GM23248 (cell line): ENCODE measurements at places on chromosomes 5 and 9.

DNA sequence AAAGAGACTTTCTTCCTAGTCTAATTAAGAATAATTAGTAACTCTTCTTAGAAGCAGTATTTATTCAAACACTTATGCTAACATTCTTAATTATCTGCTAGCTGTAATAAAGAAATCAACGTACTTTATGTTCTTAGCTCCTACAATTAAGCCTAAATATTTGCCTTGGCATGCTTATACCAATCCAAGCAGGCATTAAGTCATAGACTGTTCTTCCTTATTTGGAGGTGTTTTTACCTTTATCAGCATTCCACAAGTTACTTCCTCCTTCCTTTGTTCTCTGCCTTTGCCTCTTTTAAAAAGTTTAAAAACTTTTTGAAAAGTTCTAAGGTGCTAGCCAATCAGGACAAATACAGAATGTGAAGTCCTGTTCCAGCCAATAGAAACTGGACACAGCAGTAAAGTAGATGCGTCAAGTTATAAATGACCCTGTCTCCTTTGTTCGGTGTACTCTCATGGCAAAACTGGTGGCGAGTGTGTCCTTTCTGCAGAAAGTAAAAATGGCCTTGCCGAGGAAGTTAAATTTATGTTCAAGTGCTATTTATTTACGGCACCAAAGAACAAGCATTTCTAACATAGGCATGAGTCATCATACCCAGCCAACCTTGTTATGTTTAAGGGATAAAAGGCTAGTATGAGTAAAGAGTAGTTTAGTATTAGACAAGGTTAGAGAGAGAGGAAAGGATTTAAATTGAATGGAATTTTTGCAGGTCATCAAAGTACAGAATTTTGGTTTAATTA, 58.6 kb downstream of the GPBP1 start:
- H3K36me3 ChIP-seq: peaks cover 49% of the 10 kb centered on the region
- no peak for DNase-seq
- H3K4me1 ChIP-seq: no peaks in the 10 kb centered on the region
- H3K27ac ChIP-seq: no peak overlapping the region

GRCh38 chr9:128577206-128577605, 24.8 kb downstream of the SPTAN1 start:
- no peak for DNase-seq
- peaks cover 15% of the 10 kb centered on the region for H3K4me1 ChIP-seq
- H3K27ac ChIP-seq: no peak overlapping the region
- peaks cover 93% of the 10 kb centered on the region for H3K36me3 ChIP-seq
- H3K27me3 ChIP-seq: no peaks in the 10 kb centered on the region

- H3K27ac ChIP-seq: no peak overlapping the region
- H3K36me3 ChIP-seq: no peaks in the 10 kb centered on the region
- H3K27me3 ChIP-seq: no peaks in the 10 kb centered on the region
- DNase-seq: peak; percentile 58
Measured at GRCh38 chr5:132138260-132138659, 64.7 kb downstream of the CSF2 start.

GRCh38 chr9:77005216-77005615, 14.2 kb upstream of the FOXB2 start:
- no peak for DNase-seq
- no peak overlapping the region for H3K4me3 ChIP-seq
- peaks cover 31% of the 10 kb centered on the region for H3K27me3 ChIP-seq

- no peaks in the 10 kb centered on the region for H3K36me3 ChIP-seq
- no peak for DNase-seq
- no peak overlapping the region for H3K27ac ChIP-seq
Measured at GRCh38 chr9:10706788-10707187, 94.0 kb upstream of the PTPRD start.

GRCh38 chr5:96142786-96143434, 181.3 kb upstream of the ELL2 start:
- peaks cover 36% of the 10 kb centered on the region for H3K4me1 ChIP-seq
- H3K4me3 ChIP-seq: peak overlapping the region; percentile 2; the same call in 1 of the 2 replicates
- peak overlapping the region; percentile 77 for H3K27ac ChIP-seq

DNA sequence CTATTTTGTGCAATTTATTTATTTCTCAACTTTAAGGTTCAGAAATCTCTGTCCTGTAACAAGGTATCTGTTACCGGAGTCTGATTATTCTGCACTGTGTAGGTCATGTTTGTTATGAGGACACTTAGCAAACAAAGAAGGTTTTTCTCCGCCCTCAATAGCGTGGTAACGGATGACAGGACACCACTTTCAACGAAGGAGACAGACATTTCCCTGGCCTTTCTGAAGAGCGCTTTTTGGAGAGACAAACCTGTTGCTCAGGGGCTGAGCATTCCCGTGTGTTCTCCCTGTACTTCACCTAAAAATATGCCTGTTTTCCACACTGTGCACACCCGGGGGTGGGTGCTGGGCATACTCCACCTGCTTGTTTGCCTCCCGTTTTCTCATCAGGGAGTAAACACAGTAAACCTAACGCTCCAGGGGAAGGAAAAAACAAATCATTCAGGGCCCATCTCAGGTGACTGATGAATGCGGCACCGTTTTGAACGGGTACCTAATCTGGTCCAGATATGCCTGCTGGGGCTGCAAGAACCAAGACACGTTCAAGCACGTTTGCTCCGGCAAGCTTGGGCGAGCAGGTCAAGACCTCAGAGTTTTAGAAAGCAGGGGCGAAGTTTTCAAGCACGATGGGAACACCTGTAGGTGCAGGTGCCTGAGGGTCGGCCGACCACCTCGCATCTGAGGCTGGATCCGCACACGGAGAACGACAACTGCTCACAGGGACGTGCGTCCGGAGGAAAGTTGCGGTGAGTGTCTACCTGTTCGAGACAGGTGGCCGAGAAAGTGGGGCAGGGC, 859 bp downstream of the RETREG1 start:
- H3K27ac ChIP-seq: no peak overlapping the region
- H3K4me3 ChIP-seq: peak overlapping the region; percentile 71
- DNase-seq: no peak
- H3K4me1 ChIP-seq: no peaks in the 10 kb centered on the region
- peaks cover 63% of the 10 kb centered on the region for H3K27me3 ChIP-seq
- H3K36me3 ChIP-seq: no peaks in the 10 kb centered on the region

- peaks cover 25% of the 10 kb centered on the region for H3K4me1 ChIP-seq
- H3K4me3 ChIP-seq: no peak overlapping the region
- peak overlapping the region; percentile 97 for H3K27ac ChIP-seq
- H3K36me3 ChIP-seq: peaks cover 6% of the 10 kb centered on the region; the same call in 1 of the 2 replicates
Measured at GRCh38 chr5:1515921-1516571, 7.7 kb downstream of the LPCAT1 start.

DNA sequence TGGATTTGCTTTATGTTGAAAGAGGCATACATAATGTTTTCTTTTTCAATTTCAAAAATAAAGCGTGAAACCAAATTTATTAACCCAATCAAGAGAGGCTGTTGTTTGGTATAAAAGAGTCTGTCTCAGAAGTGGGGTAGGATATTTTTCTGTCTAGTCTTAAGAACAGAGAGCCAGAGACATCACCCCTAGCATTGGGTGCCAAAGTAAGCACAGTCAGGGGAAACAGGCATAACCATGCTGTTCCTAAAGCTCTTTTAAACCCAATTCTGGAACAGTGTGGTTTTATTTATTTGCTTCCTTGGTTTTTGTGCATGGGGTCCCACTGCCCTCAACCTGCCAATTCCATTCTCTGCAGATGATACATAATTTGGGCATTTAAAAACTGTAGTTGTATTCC, 88.2 kb downstream of the UBE2R2 start:
- no peaks in the 10 kb centered on the region for H3K4me1 ChIP-seq
- H3K4me3 ChIP-seq: no peak overlapping the region
- no peak overlapping the region for H3K27ac ChIP-seq
- H3K27me3 ChIP-seq: no peaks in the 10 kb centered on the region
- no peak for DNase-seq

DNA sequence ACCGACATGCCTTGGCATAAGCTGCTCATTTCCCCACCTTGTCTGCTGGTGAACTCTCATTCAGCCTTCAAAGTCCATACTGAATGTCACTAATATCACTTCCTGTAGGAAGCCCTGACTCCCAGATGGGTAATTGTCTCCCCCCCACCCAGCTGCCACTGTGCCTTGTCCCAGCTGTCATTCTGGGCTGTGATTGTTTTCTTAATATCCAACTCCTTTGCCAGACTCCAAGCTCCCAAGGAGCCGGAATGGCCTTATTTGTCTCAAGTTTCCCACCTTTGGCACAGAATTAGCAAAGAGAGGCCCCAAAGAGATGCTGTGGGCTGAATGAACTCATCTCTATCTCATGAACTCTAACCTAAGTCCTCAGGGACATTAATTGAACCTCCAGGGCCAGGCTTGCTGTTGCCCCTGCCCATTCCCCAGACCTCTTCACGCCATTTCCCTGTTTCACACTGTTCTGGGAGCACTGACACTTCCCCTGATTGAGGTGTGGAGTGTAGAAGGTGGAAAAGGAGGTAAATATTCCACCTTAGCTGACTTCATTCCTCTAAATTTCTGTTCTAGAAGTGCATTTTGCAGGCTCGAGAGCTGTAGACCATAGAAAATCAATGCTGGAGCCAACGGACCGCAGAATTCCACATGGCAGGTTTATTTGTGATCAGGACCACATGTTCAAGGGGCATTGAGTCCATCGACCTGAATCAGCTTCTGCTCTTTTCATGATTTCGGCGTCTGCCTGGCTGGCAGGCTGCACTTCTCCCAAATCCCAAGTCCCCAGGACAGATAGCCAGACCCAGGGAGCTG, 4.9 kb upstream of the SH3PXD2B start:
- H3K4me1 ChIP-seq: peaks cover 18% of the 10 kb centered on the region
- H3K4me3 ChIP-seq: no peak overlapping the region
- no peak for DNase-seq
- H3K27ac ChIP-seq: no peak overlapping the region

GRCh38 chr5:17249029-17249634, 31.7 kb downstream of the BASP1 start:
- peak overlapping the region; percentile 24; the same call in 1 of the 2 replicates for H3K4me3 ChIP-seq
- H3K4me1 ChIP-seq: peaks cover 40% of the 10 kb centered on the region
- DNase-seq: peak; percentile 98
- H3K27me3 ChIP-seq: no peaks in the 10 kb centered on the region
- H3K36me3 ChIP-seq: 0 out of 2 replicates have a peak, but pooled peaks cover 5% of the 10 kb centered on the region
- H3K27ac ChIP-seq: peak overlapping the region; percentile 70

GRCh38 chr5:56094579-56095361, 100.0 kb upstream of the IL6ST start:
- no peaks in the 10 kb centered on the region for H3K27me3 ChIP-seq
- no peak overlapping the region for H3K4me3 ChIP-seq
- DNase-seq: no peak
- H3K27ac ChIP-seq: no peak overlapping the region
- H3K36me3 ChIP-seq: no peaks in the 10 kb centered on the region

GRCh38 chr5:64207978-64208377, 42.3 kb downstream of the RNF180 start:
- H3K27me3 ChIP-seq: no peaks in the 10 kb centered on the region
- DNase-seq: peak; percentile 44
- no peak overlapping the region for H3K4me3 ChIP-seq
- H3K4me1 ChIP-seq: peaks cover 7% of the 10 kb centered on the region; the same call in 1 of the 2 replicates
- no peaks in the 10 kb centered on the region for H3K36me3 ChIP-seq

DNA sequence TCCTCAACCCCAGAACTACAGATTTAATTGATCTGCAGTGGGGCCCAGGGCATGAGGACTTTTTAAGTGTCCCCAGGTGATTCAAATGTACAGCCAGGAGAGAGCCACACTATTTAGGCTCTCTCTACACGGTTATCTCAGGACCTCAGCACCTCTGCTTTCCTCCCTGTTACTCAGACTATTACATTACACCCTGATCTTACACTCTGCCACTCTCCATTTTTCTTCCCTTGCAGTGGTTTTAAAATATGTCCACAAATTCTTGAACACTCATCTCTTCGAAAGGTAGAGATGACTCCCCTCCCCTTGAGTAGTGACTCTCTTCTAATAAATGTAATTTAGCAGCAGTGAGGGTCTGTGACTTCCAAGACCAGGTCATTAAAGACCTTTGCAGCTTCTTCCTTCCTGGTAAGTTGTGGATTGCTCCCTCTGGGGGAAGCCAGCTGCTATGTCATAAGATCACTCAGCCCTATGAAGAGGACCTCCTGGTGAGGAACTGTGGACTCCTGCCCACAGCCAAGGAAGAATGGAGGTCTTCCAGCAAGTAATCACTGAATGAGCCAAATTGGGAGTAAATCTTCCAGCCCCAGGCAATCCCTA, 87.5 kb upstream of the SSBP2 start:
- no peaks in the 10 kb centered on the region for H3K36me3 ChIP-seq
- no peaks in the 10 kb centered on the region for H3K27me3 ChIP-seq
- H3K27ac ChIP-seq: no peak overlapping the region
- H3K4me1 ChIP-seq: peaks cover 7% of the 10 kb centered on the region; the same call in 1 of the 2 replicates
- H3K4me3 ChIP-seq: no peak overlapping the region

DNA sequence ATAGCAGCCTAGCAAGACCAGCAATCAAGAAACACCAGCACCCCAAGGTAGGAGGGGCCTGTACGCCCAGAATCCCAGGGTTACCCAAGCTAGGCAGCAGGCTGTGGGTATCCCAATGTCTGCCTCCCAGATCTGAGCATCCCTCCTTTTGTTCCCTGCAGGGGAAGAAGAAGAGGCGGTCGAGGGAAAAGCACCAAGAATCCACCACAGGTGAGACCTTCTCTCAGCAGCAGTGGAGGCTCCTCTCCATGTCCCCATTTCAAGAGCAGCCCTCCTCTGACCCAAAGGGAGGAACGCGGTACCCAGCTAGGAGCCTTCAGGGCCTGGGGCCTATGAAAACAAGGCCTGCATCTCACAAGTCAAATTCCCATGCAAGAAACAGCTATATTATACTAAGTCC, 28.9 kb downstream of the TCF7 start:
- no peak overlapping the region for H3K4me3 ChIP-seq
- H3K27me3 ChIP-seq: no peaks in the 10 kb centered on the region
- peaks cover 13% of the 10 kb centered on the region for H3K4me1 ChIP-seq
- no peak overlapping the region for H3K27ac ChIP-seq

GRCh38 chr5:158618256-158618655, 481.5 kb downstream of the EBF1 start:
- H3K36me3 ChIP-seq: no peaks in the 10 kb centered on the region
- DNase-seq: no peak
- H3K4me1 ChIP-seq: peaks cover 21% of the 10 kb centered on the region
- H3K4me3 ChIP-seq: no peak overlapping the region

DNA sequence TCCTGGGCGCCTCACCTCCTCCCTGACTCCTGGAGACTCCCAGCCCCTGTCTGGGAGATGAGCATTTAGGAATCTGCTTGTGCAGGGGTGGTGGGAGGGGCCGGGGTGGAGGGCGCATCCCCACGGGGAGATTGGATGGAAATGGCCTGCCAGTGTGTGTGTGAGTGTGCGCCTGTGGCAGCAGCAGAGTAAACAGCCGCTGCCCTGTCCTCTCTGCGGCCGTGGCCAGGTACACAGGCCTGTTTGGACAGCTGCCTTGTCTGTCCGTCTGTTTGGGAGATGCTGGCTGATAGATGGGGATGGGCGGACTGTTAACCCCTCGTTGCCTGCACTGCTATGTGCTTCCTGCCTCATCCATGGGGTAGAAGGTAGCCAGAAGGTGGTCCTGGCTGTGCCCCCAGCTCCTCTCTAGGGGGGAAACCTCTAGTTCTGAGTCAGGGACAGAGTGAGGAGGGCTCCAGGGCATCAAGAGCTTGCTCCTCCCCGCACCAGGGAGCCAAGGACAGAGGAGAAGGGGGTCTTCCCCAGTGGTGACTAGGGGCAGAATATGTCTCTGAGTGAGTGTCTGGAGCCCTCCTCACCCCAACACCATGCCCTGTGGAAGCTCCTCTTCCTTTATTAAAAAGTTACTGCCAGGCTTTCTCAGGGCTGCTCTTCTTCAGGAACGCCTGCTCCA, 60.1 kb downstream of the LMX1B start:
- H3K36me3 ChIP-seq: no peaks in the 10 kb centered on the region
- peak; percentile 20 for DNase-seq
- no peak overlapping the region for H3K27ac ChIP-seq
- no peaks in the 10 kb centered on the region for H3K27me3 ChIP-seq
- no peak overlapping the region for H3K4me3 ChIP-seq
- no peaks in the 10 kb centered on the region for H3K4me1 ChIP-seq

- H3K36me3 ChIP-seq: no peaks in the 10 kb centered on the region
- DNase-seq: peak; percentile 30
- no peak overlapping the region for H3K4me3 ChIP-seq
Measured at GRCh38 chr9:121634329-121635261, 16.8 kb upstream of the DAB2IP start.
